ENCODE measurements at places on chromosomes 13 and 19.

GRCh38 chr19:51036519-51036918 is 1.7 kb upstream of the KLK12 start:
- DNase-seq = no peak

GRCh38 chr13:78054157-78054556 is 135.5 kb upstream of the EDNRB start:
- DNase-seq = no peak

DNA sequence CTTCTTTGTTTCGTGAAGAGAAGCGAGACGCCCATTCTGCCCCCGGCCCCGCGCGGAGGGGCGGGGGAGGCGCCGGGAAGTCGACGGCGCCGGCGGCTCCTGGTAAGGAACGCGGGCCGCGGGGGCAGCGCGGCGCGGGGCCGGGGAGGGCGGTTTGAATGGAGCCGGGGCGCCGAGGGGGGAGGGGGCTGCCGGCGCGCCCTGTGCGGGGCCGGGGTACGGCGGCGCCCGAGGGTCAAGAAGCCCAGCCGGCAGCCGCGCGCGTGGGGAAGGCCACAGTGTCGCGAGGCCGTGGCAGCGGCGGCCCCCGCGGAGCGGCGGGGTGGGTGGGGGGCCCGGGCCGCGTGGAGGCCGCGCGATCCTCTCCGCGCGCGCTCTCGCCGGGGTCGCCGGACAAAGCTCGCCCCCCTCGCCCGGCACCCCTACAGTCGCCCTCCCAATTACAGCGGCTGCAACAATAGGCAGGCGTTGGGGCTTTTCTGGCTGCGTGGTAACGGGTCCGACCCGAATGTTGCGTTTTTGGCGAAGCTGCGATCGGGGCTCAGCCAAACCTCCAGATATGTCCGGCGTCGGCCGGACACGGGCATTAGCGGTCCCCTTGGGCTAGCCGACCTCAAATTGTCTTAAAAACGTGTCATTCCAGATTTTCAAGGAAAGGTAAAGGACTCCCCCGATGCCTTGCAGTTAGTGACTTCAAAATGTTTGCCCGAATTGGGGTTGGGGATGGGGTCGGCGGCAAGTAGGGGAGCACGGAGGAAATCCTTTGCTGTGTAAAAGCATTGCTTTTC is 437 bp downstream of the SMARCA4 start:
- peak; percentile 85 for DNase-seq

DNA sequence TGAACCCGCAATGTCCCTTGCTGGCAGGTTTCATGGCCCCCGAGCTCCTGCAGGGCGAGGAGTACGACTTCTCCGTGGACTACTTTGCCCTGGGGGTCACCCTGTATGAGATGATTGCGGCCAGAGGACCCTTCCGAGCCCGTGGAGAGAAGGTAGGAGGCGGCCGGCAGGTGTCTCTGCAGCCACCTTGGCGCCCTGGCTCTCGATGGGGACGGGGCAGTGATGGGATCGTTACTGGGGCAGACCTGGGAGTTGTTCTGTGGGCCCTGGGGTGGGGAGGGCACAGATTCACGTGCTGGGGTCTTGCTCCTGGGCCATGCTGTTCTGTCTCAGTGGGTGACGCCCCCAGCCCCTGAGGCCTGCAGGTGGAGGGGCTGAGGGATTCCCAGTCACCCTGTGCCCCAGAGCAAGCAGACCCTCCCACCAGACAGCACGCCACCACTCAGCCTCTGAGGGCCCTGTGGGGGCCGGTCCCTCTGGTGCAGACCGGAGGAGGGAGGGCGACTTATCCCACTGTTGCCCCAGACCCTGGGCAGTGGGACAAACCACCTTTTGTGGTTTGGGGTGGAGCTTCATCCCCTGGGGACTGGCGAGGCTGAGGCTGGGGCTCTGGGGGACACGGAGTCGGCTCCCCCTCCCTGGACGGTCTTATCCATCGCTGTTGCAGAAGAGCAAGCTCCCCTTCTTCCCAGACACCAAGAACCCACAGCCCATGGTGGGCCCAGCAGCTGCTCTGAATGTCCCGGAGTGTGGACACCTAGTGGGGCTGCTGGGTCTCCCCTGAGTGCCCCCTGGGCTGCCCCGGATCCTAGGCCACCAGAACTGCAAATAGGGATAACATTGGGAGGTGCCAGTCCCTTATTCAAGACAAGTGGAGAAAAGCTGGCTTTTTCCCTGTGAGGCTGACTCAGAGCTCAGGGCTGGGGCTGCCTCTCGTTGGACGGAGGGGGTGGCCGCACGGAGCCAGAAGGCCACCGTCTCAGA is 27.5 kb upstream of the TMEM255B start:
- no peak for DNase-seq

GRCh38 chr19:42270346-42271044 is 1.4 kb downstream of the CIC start:
- no peak for DNase-seq

- DNase-seq = peak; percentile 72
Measured at GRCh38 chr13:42041011-42041683, 7.3 kb upstream of the DGKH start.

GRCh38 chr19:46659151-46660007 is 1.6 kb downstream of the DACT3 start:
- peak; percentile 79 for DNase-seq

GRCh38 chr13:76638882-76639281 is 247.3 kb downstream of the KCTD12 start:
- no peak for DNase-seq

DNA sequence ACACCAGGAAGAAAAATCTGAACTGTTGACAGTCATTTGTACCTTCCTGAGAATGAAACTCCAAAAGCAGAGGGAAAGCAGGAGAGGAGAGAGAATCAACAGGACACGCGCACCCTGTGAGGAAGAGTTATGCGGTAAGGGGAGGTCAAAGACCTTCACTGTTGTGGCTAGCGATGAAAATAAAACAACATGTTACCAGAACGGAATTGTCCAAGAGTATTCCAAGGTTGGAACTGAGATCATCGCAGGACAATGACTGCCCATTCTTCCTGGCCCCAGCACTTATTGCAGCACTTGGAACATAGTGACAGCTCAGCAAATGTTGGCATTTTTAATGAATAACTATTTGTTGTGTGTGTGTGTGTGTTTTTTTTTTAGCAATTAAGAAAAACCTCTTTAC is 176.0 kb upstream of the TSC22D1 start:
- no peak for DNase-seq

GRCh38 chr13:112782429-112783010 is 92.7 kb downstream of the ATP11A start:
- peak; percentile 55 for DNase-seq

GRCh38 chr13:35966024-35966423 is 165.2 kb downstream of the DCLK1 start:
- no peak for DNase-seq

DNA sequence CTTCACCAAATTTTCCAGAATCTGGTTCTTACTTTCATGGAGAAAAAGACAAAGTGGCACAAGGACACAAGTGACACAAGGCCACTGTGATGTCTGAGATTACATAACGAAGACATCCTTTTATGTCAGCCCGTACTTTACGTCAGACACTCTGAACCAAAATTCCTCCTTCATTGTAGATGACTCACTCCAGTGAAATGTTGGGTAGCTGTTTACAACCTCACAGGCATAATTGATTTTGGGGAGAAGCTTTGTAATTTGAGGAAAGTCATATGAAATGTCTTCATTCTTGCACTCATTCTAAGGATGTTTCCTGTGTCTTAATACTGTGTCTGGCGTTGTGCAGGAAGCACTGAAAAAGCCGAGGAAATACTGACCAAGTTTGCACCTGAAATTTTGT is 20.0 kb upstream of the LGALS14 start:
- no peak for DNase-seq

DNA sequence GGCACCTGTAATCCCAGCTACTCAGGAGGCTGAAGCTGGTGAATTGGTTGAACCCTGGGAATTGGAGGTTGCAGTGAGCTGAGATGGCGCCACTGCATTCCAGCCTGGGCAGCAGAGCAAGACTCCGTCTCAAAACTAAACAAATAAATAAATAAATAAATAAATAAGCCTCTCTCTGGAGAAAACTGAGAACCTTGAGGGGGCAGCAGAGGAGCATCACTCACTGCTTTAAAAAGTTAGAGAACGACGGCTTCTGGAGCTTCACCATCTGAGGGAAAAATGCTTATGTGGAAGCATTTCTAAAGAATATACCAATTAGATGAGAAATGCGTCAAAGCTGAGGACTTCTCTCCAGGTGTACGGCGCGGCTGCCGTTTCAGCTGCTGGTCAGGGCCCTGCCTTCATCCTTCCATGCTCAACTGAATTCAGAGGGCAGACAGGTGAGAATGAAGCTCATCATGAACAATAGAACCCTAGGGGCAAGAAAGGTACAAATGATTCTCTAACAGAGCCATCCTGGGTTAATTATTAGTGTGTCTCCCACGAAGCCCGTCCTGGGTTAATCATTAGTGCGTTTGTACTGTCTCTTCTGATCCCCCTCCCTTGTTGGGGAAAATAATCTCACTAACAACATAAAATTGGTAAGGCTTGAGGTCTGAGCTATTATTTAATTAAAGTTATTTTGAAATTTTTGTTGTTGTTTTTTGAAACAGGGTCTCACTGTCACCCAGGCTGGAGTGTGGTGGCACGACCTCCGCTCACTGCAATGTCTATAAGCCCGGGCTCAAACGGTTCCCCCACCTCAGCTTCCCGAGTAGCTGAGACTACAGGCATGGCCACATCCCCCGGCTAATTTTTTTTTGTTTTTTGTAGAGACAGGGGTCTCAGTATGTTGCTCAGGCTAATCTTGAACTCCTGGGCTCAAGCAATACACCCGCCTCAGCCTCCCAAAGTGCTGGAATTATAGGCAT is 80.1 kb downstream of the IPO5 start:
- no peak for DNase-seq

DNA sequence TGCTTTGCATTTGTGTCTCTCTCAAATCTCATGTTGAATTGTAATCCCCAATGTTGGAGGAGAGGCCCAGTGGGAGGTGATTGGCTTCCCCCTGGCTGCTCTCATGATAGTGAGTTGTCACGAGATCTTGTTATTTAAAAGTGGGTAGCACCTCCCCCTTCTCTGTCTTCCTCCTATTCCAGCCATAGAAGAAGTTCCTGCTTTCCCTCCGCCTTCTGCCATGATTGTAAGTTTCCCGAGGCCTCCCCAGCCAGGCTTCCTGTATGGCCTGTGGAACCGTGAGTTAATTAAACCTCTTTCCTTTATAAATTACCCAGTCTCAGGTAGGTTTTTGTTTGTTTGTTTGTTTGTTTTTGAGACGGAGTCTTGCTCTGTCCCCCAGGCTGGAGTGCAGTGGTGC is 3.8 kb downstream of the LILRA4 start:
- no peak for DNase-seq

DNA sequence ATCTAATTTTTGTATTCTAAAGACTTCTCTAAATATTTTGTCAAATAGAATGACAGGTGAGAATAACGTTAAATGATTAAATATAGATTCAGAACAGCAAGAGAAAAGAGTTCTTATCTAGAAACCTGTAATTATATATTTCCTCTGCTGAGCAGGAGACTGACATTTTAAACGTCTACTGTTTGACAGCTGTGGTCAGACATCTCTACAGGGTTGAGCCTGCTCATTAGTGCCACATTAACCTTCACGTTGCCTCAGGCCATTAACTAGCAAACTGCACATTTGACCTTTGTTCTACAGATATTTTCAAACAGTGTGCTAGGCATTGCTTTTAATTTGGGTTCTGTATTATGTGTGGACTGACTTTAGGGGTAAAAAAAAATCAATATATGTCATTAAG is 347.5 kb downstream of the GPC5 start:
- DNase-seq = no peak

Measured in left forelimb (tissue), 1 donor.